ENCODE measurements at places on chromosomes 7 and 10.

- DNase-seq = no peak
Observed at GRCh38 chr10:95697429-95697828, 3.7 kb upstream of the TCTN3 start.

DNA sequence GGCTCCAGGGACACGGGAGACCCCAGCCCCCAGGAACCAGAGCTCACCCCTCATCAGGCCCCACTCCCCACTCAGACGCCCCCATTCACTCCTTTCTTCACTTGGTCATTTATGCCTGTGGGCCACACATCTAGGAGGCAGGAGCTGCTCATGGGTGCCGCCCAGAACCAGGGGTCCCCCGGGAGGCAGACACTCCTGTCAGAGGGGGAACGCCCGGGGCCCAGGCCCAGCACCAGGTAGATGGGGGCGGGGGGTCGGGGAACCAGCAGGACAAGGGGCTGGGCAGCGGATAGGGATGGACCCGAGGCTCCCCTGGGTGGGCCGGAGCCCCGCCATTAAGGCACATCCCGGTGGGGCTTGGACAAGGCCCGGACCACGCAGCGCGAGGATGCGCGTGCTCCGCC is 11.8 kb downstream of the CALY start:
- no peak for DNase-seq

DNA sequence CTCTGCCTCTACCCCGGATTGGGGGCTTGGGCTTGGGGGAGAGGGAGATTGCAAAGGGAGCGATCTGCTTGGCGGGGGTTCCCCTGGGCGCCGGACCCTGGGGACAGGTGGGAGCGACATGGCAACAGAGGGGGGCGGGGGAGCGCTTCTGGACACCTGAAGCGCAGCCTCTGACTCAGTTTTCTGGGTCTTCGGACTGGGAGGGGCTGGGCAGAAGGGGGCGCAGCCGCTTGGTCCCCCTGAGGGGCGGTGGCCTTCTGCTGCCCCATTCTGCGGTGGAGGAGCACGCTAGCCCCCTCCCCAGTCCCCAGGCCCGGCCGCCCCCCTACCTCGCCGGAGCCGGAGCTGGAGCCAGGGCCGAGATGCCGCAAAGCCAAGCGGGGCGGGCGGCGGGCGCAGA is 380 bp downstream of the NAT16 start:
- no peak for DNase-seq

DNA sequence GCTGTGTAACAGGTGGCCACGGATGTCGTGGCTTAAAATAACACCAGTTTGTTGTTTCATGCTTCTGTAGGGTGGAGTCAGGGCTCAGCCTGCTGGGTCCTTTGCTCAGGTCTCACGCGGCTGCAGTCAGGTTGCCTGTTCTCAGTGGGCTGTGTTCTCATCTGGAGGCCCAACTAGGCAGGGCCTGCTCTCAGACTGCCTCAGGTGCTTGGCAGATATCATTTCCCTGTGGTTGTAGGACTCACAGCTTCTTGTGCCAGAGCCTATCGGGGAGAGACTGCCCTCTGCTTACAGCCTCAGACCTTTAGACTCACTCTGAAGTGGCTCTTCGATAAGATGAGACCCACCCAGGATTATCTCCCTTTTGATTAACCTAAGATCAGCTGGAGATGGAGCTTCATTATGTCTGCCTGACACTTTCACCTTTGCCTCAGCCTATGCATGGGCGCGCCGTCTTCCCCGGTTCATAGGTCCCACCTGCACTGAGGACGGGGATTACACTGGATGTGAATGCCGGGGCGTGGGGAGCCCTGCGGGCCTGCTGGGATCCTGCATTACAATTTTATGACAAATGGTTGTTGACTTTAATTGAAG is 55.3 kb downstream of the INPP5A start:
- no peak for DNase-seq

DNA sequence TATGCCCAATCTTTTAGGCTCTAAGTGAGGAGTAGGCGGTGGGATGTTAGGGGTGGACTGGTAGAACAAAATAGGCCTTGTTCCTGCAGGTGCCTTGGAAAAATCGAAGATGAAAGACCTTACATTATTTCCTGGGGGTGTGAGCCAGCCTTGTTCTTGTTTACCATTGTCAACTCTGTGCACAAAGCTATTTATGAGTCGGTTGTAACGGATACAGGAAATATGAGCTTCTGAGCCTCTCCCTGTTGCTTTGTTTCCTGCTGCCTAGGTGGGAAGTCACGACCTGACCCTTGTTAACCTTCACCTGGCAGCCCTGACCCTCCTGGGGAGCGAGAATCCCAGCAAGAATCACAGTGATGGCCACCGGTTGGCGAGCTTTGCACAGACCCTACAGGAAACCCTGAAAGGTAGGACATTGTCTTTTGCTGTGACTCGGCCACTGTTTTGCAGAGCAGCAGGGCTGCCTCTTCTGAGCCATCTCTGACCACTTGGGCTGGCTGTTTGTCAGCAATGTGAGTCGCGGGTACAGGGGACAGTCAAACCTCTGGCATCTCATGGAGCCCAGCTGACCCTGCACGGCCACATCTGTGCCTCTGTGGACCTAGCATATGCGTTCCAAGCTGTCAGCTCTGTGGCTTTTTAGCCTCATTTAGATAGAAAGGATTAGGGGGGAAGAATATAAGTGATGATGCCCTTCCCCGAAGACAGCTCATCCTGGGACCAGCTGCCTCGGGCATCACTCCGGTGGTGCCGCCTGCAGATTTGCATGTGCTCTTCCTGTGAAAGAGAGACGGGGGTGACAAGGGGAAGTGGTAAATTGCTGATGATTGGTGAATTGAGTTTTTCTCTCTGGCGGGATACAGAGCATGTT is 102.1 kb upstream of the ANLN start:
- DNase-seq = no peak

Measured in NCI-H2081 (cell line).